ENCODE measurements at places on chromosomes 1 and 21.

DNA sequence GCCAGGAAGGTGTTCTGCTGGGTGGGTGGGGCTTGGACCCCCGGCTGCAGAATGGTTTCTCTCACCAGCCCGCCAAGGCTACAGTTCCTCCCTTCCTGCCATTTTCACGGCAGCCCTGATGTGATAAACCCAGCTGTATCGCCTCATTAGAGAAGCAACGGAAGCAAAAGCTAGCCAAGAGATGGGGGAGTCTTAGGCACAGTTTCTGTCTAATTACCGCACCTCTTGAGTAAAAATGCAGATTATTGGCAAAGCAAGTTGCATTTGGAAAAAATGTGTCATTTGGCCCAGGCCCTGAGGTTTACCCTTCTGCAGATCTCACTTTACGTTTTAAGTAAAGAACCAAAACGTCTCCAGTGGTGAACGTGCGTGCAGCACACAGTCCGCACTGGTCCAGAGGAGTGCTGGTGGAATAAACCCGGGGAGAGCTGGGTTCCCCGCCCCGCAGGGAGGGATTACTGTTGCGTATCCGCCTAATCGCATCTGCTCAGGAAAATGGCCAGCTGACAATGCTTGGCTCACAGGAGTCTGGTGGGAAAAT is 109.9 kb downstream of the GALNT2 start:
- DNase-seq = peak; percentile 76

DNA sequence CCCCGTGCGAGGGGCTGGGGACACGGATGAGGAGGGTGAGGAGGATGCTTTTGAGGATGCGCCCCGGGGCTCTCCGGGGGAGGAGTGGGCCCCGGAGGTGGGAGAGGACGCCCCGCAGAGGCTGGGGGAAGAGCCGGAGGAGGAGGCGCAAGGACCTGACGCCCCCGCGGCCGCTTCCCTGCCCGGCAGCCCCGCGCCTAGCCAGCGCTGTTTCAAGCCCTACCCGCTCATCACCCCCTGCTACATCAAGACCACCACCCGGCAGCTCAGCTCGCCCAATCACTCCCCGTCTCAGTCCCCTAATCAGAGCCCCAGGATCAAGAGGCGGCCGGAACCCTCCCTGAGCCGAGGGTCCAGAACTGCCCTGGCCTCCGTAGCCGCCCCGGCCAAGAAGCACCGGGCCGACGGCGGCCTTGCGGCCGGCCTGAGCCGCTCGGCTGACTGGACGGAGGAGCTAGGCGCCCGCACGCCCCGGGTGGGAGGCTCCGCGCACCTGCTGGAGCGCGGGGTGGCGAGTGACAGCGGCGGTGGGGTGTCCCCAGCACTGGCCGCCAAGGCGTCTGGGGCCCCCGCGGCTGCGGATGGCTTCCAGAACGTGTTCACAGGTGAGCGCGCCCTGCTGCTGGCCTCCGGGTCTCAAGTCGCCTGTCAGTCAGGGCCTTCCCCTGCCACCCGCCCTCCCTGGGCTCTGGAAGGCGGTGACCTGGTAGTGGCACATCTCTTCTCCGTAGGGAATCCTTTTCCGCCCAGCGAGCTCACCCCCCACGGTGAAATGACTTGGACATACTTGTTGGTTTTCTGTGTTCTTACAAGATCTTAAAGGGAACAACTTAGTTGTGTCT is 1.7 kb downstream of the FMN2 start:
- DNase-seq = no peak

GRCh38 chr1:166410083-166410385 is 243.2 kb upstream of the FAM78B start:
- no peak for DNase-seq

GRCh38 chr1:6421266-6421665 is 1.5 kb upstream of the HES2 start:
- no peak for DNase-seq

GRCh38 chr1:33190701-33191100 is 8.9 kb upstream of the TRIM62 start:
- DNase-seq = no peak

DNA sequence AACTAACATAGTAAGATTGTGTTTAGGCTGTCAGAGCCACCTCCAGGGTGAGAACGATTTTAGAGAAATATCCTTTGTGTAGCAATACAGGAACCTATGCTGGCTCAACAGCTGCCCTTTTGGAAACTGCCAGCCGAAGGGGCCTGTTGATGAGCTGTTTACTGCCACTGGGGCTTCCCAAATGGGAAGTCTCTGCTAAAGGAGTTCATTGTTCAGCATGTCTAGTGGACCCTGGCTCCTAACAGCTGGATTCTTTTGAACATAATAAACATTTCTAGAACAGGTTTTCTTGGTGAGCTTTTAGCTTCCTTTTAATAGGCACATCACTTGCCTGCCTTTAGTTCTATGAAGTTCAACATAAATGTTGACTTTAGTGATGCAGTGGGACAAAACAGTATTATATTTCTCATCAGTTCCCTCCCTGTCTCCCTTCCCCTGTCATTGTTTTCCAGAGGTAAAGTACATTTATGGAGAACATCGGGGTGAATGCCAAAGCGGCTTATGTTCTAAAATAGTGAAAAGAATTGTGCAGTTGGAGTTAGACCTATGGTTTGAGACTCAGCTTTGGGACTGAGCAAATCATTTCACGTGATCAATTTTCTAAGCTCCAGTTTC is 57.4 kb downstream of the UCK2 start:
- DNase-seq = no peak

GRCh38 chr1:61446531-61446991 is 278.4 kb downstream of the TM2D1 start:
- no peak for DNase-seq

- no peak for DNase-seq
Measured at GRCh38 chr1:119133987-119134386, 6.5 kb downstream of the WARS2 start.

DNA sequence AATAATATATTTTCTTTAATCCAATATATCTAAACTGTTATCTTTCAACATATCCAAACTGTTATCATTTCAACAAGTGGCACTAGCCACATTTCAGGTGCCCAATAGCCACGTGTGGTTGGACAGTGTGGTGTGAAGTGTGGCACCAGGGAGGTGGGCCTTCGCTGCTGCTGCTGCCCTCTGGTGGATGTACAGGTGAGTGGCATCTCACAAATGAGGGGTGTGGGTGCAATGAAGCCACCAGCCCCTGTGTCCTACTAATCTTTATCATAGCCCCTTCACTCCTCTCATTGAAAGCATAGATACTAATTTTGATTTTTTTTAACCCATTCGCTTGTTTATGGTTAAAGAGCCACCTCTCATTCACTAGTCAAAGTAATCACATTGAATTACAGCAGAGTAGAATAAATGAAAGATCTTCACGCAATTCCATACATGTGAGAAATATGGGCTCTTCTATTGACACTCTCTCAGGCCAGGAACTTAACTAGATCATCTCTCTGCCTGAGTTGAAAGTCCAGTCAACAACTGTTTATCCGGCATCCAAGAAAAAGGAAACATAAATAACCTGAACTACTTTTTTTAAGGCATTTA is 499.2 kb downstream of the OMA1 start:
- no peak for DNase-seq

DNA sequence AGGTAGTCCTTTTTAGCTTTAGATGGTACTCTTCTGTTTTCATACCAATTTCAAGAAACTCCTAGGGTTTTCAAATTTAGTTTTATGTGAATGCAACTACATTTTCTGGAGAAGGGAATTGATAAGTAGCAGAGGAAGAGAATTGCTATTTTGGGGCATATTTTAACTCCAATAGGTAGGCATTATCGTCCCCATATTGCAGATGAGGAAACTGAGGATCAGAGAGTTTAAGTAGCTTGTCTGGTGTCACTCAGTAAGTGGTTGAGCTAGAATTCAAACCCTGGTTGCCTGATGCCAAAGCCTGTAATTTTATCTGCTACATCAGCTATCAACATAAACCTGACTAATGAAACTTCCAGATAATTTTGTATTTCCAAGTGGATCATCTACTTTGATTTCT is 1.9 kb downstream of the NFYC start:
- no peak for DNase-seq

GRCh38 chr1:216599851-216600250 is 123.4 kb downstream of the ESRRG start:
- peak; percentile 6 for DNase-seq

Data from putamen (tissue), 1 donor.